ENCODE measurements at places on chromosomes 5 and 9.

GRCh38 chr5:14347522-14347921 lies 204.4 kb downstream of the TRIO start:
- DNase-seq = no peak

GRCh38 chr5:64518793-64519192 lies 13.0 kb downstream of the RGS7BP start:
- DNase-seq = no peak

DNA sequence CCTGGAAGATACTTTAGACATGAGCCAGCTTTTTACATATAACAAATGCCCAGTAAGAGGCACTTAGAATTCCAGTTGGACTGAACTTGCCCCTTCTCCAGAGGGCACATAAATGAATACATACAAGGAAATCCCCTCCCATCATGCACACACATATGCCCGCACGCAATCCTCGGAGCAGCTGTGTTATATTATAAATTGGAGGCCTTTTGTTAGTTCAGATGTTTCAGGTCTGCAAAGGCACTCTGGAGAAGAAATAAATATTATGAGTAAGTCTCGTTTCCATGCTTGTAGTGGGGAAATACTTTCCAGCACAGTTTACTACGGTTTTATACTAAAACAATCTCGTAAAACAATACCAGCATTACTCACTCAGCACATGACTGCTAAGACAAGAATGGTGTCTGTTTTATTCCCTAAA lies 17.6 kb upstream of the MUSK start:
- no peak for DNase-seq

- DNase-seq = no peak
Observed at GRCh38 chr5:178483620-178484019, 106.6 kb downstream of the COL23A1 start.

GRCh38 chr5:76716456-76717157 lies 681 bp downstream of the F2R start:
- DNase-seq = peak; percentile 37

GRCh38 chr5:33761139-33761538 lies 130.7 kb downstream of the ADAMTS12 start:
- peak; percentile 18 for DNase-seq

- no peak for DNase-seq
Observed at GRCh38 chr5:115306011-115306536, 9.6 kb upstream of the CCDC112 start.

- no peak for DNase-seq
Observed at GRCh38 chr5:128276537-128277216, 193.1 kb downstream of the SLC12A2 start.
